ENCODE measurements at places on chromosomes 16 and 17. TPM values are rescaled to one million over a fixed set of nuclear protein-coding genes. Genes with fewer than 3 reads are reported as not detected.

DNA sequence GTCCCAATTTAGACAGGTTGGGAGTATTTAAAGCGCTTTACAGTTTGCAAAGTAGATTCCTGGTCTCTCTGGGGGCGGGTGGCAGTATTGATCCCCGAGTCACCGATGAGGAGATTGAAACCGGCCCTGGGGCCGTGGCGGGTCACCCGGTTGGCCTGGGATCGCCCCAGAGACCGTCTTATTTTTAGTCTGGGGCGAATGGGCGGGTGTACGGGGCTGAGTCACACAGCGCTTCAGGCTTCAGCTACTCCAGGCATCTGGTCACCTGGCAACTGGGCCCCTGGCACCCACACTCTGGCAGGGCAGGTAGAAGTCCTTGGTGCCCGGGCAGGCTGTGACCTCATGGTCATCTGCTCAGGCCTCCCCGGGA, 669 bp downstream of the MIEF2 start:
- peak; percentile 35 for DNase-seq

GRCh38 chr17:39665642-39666224, 584 bp downstream of the TCAP start:
- DNase-seq = no peak

GRCh38 chr17:12097326-12097725, 76.6 kb downstream of the MAP2K4 start:
- DNase-seq = no peak

DNA sequence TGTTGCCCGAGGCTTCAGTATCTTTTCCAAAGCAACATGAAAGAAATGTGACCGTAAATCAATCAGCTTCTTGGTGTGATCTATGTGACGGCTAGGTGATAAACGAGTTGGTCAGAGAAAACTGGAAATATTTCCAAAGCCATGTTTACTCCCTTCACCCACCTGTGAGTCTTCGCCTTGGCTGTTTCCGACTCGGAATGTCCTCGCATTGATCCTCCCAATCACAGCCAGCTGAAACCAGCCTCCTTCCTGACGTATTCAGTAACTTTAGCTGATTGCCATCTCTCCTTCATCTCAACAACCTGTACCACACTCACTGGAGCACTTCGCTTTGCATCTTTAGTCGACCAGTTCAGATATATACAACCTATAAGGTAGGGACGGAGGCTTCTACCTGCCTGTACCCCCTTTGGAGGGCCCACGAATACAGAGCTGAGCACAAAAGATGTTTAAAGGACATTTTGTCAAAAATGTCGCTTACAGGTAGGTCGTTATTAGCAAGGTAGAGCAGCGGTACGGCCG, 705 bp downstream of the KRABD2 start:
- DNase-seq = peak; percentile 71

DNA sequence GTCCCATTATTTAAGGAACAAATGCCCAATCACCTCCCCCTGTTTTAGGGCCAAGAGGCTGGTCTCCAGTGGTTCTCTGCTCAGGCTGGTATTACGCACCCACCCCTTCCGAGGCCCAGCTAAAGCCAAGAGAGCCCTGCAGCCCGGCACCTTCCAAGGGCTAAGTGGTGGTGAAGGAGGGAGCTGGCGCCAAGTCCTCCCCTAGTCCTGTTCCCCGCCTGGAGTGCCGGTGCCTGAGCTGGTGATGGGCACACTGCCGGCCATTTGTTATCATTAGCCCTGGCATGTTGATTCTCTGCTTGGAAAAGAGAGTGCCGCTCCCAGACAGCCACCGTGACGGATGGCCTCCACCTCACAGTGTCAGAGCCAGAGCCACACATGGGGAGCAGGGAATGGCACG, 31.9 kb downstream of the GRIN2C start:
- DNase-seq = no peak

- no peak for DNase-seq
Measured at GRCh38 chr17:944266-944826, 35.2 kb downstream of the NXN start.

DNA sequence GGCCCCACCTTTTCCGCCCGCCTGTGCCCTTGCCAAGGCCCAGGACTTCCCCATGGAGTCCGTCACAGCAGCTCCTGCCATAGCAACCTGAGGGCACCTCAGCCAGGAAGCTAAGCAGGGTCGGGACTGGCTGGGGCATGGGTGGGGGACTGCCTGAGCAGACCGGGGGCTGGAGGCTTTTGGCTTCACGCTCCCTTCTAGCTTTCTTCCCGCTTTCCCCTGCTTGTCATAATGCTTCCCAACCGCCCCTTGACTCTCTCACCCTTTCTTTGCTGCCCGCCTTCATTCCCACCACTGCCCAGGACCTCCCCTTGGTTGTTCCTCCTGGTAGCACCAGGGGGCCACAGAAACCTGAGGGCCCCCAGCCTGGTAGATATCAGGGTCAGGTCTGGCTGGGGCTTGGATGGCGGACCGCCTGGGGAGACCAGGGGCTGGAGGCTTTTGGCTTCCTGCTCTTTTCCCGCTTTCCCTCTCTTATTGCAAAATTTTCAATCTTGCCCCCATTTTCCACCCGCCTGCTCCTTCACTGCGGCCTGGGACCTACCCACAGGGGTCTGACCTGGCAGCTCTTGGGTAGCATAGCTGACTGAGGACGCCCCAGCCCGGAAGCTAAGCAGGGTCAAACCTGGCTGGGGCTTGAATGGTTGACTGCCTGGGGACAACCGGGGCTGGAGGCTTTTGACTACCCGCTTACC, 2287.7 kb downstream of the TP53TG3F start:
- DNase-seq = no peak

GRCh38 chr17:40606548-40607353, 40.9 kb downstream of the SMARCE1 start:
- no peak for DNase-seq

- DNase-seq = no peak
Measured at GRCh38 chr17:37761059-37761458, 16.2 kb upstream of the HNF1B start.

DNA sequence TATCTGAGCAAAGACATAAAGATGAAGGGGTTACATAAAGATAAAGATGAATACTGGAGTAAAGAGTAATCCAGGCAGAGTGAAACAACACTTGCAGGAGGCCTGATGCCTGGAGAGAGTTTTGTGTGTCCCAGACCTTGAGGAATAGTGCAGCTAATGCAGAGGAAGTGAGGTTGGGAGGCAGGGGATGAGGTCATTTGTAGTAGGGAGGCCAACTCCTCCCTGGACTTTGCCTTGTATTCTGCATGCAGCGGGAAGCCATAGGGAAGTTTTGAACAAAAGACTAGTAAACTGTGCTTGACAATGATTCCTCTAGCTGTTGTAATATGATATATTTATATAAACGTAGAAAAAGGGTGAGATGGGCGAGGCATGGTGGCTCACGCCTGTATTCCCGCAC, 356.6 kb downstream of the KCNJ2 start:
- DNase-seq = no peak

DNA sequence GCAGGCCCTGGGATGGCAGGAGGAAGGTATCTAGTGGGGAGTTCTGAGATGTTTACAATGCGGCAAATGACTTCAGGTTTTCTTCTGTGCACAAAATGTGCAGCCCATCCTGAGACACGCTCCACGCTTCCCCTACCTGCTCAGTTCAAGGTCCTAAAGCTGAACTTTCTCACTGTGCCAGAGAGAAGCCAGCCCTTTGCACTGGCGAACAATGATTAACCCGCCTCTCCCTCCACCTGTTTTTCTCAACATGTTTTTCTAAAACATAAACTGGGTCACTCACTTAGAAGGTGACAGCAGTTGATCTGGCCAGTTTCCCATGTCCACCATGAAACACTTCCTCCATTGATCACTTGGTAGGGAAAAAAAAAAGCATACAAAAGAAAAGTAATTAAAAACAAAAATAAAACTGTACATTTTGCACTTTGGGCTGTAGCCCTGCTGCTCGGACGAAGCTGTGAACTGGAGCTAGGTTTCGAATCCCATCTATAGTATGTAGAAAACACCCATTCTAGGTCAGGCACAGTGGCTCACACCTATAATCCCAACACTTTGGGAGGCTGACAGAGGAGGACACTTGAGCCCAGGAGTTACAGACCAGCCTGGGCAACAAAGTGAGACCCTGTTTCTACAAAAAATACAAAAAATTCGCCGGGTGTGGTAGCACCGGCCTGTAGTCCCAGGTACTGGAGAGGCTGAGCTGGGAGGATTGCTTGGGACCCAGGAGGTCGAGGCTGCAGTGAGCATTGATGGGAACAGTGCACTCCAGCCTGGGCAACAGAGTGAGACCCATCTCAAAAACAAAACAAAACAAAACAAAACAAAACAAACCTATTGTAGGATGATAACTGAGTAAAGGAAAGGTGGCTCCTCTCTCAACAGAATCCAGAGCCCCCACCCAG, 6.1 kb upstream of the G6PC1 start:
- peak; percentile 81 for DNase-seq

DNA sequence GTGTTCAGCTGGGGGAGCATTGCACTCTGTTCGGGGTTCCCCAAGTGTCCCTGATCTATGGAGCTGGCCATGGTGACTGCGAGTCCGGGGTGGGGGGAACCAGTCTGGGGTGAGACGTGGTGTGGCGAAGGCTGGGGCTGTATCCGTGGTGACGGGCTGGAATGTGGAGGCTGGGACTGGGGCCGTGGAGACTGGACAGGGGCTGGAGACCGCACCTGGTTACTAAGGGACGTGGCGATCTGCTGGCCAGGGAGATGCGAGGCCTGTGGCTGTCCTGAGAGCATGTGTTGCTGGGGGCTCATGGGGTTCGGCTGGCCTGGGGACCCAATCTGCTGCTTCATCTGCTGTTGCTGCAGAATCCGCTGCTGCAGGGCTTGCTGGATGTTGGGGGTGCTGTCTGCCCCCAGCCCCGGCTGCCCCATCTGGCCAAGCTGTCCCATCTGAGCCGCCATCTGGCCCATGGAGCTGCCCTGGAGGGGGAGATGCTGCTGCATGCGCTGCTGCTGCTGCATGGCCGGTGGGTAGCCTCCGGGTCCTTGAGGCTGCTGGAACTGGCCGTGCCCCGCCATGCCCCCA, 10.6 kb upstream of the TRAP1 start:
- no peak for DNase-seq

The IGSF6 gene
- 7.4 TPM for polyA plus RNA-seq
